Ecto neural progenitor cell (in vitro differentiated cells): ENCODE measurements at places on chromosomes 3 and 15.

GRCh38 chr3:71476950-71477349 lies 106.6 kb downstream of the FOXP1 start:
- DNase-seq, result no peak

DNA sequence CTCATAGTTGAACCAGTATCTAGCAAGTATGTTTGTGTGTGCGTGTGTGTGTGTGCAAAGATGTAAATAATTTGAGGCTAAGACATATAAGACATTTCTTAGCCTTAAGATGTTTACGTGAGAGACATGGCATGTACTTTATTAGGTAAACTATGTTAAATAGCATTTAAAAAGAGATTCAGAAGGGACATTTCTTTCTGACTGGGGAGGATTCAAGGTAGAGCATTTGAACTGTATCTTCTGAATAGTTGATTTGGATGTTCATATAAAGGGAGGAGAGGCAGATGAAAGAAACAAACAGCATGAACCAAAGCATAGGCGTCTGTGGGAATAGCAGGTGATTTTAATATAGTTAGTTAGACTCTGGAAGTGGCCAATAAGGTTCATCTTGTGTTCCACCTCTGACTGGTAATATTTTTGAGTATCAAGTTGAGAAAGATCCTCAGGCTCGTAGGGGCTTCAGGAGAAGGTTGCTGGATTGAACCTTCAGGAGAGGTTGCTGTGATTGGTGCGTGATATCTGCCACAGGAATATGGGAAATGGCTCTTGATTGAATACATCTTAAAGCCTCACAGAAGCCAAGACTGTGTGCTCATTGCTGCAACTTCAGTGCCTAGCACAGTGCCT lies 12.6 kb downstream of the NFKBIZ start:
- DNase-seq, result no peak

DNA sequence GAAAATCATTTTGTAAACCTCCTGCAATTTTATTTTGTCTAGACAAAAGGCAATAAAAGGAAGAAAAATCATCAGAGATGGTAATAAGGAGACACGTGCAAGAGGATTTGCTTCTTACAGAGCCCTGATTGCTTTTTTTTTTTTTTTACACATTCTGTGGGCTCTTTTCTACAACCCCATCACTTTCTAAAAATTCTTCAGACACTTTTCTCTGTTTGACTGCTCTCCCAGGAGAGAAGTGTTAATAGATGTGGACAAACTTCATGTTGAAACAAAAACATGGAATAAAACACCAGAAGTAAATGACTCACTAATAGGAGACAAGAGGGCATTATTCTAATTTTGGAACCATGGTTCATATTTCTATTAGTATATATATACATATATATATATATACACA lies 114.4 kb upstream of the TPRG1 start:
- no peak for DNase-seq

GRCh38 chr3:71684046-71684756 lies 41.0 kb downstream of the EIF4E3 start:
- no peak for DNase-seq

- DNase-seq, result no peak
Measured at GRCh38 chr3:164235289-164236028, 842.8 kb downstream of the SI start.

DNA sequence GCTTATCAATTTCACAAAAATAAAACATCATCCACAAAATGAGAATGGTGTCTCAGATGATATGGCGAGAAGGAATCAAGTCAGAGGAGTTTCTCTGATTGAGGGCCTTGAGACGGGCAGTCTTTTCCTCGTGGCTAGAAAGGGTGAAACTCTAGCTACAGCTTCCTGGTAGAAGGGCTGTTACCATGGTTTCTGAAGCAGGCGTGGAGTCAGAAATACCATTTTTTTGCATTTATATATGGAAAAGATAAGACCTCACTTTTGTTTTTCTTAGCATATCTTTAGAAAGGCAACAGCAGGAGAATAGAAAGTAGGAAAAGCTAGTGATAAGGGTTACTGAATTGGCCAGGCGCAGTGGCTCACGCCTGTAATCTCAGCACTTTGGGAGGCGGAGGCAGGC lies 17.3 kb upstream of the SAMD7 start:
- no peak for DNase-seq

DNA sequence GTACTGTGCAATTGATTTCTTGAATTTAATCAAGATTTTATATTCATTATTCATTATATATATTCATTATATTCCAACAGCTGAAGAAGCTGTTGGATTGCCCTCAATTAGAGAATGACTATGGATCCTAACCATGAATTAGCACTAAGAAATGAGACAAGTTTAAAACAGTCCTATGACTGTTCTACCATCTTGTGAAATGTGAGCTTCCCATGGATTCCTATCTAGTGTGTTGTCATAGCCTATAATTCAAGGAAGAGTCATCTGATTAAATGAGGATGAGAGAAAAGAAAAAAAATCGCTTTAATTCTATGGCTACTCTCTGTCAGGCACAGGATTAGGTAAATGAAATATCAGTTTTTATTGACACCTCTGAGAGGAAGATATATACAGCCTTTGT lies 696.6 kb upstream of the NAALADL2 start:
- DNase-seq, result no peak

GRCh38 chr3:189025866-189026265 lies 145.9 kb upstream of the TPRG1 start:
- DNase-seq, result no peak

GRCh38 chr3:66299891-66300290 lies 79.1 kb downstream of the SLC25A26 start:
- DNase-seq, result no peak
